ENCODE measurements at places on chromosomes 5 and 9.

GRCh38 chr5:149273950-149274349 lies 2.3 kb downstream of the AFAP1L1 start:
- no peak for DNase-seq

DNA sequence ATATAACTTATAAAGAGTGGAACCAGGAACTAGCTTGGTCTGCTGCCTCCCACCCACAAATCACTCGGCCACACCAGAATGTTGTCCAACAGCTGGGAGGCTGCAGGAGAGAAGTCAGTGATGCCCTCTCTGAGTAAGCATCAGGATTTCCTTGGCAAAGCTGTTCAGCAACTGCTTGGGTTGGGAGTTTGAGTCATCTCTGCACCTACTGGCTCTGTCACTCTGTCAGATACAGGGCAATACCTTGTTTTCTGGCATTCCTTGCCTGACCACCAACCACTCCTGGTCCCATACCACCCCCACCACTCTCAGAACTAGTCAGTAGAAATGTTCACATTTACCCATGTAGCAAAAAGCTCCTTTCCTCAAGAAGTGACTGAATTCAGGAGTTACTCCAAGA lies 36.8 kb upstream of the GCNT4 start:
- peak; percentile 30 for DNase-seq

DNA sequence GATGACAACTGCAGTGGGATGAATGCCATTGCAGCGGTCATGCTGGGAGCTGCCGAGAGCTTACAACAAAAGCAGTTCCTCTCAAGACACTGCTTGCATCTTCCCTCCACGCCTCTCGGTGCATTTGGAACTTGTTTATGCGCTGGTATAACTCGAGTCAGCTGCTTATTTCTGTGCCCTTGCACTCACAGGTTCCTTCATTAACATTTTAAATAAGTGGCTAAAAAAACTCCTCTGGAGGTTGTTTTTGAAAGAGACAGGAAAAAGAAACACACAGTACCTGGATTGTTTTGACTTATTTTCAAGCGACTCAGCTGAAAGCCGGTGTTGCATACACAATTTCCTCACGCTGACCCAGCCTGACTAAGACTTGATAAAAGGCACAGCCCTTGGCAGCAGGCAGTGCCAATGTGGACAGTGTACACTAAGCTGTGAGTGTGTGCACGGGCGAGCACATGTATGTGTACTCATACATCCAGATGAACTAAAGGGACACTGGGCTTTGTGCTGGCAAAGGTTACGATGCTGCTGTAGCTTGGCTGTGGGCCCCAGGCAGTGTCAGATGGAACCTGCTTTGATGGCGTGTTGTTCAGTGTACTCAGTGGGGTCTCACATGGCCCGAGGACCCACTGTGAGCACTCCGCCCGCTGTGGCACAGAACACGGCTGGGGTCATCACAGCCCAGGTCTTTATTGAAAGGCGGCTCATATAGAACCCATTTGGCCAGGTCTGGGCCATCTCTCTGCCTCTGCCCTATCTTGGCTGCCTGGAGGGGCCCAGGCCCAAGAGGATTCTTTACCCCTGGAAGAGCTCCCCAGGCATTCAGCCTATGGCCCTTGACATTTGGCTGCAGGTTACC lies 92.3 kb downstream of the ANKRD33B start:
- DNase-seq = no peak

- DNase-seq = no peak
These were observed 29.8 kb upstream of the SLCO6A1 start for GRCh38 chr5:102528600-102528999.

DNA sequence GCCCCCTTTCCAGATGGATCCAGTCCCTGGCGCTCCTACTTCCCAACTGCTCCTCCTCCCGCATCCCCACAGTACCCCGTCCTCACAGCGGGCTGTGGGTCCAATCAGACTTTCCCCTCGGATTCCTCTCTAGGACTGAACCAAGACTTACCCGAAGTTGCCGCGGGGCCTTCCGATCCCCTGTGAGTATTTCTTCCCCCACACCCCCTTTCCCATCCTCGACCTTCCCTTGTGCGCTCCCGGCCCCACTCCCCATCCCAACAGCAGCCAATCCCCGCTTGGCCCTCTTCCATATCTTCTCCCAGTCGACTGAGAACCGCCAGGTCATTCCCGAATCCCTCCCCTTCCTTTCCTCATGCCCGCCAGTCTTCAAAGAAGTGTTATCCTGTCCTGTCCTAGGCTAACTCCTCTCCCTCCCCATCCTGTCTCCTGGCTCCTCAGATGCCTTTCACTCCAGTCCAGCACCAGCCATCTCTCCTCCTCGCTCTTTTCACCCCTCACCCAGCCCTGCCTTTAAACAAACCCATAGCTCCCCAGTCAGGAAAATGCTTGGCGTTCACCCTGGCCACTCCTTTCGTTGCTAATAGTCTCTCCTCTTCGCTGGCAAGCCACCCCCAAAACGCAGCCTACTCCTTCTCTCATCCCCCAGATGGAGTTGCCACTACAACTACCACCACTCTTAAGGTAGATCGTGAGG lies 646 bp downstream of the SWI5 start:
- no peak for DNase-seq

DNA sequence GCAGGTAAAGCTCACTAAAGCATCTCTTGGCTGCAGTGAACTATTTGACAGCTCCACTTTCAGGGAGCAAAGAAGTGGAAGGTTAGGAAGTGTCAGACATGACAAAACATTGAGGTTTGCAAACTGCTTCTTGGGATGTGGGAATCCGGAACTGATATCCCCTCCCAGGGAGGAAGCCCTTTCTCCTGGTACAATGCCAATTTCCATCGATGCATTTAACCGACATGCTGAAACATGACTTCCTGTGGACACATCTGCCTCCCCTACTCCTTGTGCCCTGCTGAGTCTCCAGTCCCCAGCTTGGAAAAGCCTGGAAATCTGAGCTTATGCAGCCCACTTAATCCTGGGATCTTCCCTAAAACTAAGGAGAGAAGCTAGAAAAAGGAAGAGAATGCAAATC lies 323.1 kb upstream of the DAP start:
- DNase-seq = no peak

DNA sequence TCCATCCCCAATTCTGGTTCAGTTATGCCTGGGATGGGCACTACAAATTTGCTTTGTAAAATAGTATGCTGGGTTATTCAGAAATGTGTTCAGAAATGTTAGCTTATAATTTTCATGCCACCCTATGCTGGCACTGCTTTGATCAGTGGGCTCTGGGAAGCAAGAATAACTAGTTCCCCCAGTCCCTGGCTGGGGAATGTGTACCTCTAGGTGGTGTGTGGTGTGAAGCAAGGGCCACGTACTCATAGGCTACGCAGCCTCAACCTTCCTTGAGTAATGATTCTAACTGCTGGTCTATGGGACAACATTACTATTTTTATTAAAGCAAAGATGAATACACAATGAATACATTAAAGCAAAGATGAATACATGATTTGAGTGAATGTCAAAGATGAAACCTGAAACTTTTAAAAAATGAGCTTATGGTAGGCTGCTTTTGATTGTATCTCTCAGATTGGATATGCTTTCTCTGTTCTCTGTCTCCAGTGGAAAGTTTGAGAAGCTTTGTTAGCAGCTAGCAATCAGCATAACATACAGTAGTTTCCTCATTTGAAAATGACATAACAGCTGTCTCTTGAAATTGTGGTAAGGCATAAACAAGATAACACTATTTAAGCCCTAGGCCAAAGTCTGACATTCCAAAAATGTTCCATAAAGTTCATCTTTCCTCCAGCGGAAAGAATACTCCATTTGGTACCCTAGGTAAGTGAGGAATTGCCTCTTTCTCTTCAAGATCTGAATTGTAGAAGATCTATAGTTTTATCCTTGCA lies 174.7 kb upstream of the NFIB start:
- no peak for DNase-seq
